ENCODE measurements at places on chromosomes 2 and 18.
A peak's percentile ranks its signal among the peaks of the same experiment; 100 is the strongest.

GRCh38 chr2:27615316-27615715 lies 13.5 kb downstream of the CCDC121 start:
- no peaks in the 10 kb centered on the region for H3K4me1 ChIP-seq
- no peak overlapping the region for H3K27ac ChIP-seq
- DNase-seq: no peak
- H3K27me3 ChIP-seq: no peaks in the 10 kb centered on the region

GRCh38 chr2:165141601-165142354 lies 62.1 kb downstream of the SCN3A start:
- peaks cover 5% of the 10 kb centered on the region for H3K4me1 ChIP-seq
- H3K4me3 ChIP-seq: no peak overlapping the region
- no peaks in the 10 kb centered on the region for H3K27me3 ChIP-seq
- no peak for DNase-seq
- H3K36me3 ChIP-seq: peaks cover 7% of the 10 kb centered on the region

DNA sequence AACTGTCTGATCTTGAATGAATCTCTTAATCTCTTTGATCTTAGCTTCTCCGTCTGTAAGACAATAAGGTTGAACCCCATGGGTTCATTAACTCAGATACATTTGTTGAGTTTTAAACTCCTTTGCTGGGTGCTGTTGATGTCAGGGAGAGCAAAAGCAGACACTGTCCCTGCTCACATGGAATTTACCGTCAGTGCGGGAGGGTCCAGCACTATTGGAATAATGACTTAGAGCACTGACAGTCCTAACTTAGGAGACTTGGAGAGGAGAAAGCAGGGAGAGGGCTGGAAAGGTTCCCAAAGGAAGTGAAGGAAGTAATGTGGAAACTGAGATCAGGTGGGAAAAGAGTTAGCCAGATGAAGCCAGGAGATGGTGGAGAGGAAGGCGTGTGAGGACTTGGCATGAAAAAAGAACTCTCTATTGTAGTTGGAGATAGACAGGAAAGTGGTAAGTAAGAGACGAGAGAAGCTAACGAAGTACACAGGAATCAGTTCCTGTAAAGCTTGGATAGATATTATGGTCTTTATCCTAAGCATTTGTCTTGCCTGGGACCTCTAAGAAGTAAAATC lies 141.4 kb upstream of the SERTAD2 start:
- H3K4me3 ChIP-seq: no peak overlapping the region
- H3K36me3 ChIP-seq: no peaks in the 10 kb centered on the region
- H3K27me3 ChIP-seq: no peaks in the 10 kb centered on the region
- no peak for DNase-seq
- peaks cover 7% of the 10 kb centered on the region for H3K4me1 ChIP-seq
- no peak overlapping the region for H3K27ac ChIP-seq

DNA sequence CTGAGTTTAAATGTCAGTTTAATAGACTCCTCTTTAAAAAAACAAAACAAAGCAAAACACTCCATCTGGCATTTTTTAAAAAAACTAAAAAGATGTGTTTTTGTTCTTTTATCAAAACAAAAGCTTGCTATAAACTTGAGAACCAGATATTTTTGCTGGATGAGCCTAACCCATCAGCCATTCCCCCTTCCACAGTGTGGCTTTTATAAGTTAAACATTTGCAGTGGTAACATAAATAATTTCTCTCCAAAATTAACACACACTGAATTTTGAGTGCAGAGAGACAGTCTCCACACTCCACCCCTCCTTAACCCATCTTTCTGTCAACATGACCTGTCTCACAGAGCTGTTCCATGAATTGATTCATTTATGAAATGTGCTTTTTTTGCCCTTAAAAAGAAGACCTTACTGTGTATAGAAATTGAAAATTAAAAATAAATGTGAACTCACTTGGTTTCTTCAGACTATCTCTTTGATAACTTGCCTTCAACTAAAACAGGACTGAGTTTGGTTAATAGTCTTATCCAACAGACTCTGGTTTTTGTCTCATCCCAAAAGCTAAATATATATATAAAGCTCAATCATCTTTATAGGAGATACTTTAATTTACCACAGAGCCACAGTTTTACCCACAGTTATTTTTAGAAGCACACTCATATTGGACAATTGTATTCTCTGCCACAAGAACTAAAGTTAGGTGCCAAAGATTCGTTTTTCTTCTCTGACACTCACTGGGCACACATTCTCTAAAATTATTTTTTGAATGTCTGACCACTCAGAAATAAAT lies 64.8 kb upstream of the STK39 start:
- H3K4me3 ChIP-seq: no peak overlapping the region
- H3K4me1 ChIP-seq: no peaks in the 10 kb centered on the region
- no peaks in the 10 kb centered on the region for H3K36me3 ChIP-seq
- no peak overlapping the region for H3K27ac ChIP-seq

DNA sequence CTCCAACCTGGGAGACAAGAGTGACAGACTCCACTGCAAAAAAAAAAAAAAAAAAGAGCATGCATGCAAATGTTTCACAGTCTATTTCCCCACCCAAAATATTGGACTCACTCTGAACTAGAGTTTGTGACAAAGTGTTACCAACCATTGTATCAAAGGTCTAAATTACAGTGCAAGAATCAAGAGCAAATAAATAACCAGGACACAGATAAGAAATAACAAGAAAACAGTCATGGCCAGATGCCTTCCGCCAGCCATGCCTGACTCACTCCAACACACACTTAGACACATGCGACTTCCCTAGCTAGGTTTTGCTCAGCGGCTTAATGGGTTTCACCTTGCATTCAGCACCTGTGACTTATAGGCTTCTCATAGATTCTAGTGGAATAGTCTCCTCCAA lies 62.8 kb downstream of the CYB5A start:
- no peaks in the 10 kb centered on the region for H3K36me3 ChIP-seq
- no peak overlapping the region for H3K27ac ChIP-seq
- no peak overlapping the region for H3K4me3 ChIP-seq
- no peaks in the 10 kb centered on the region for H3K27me3 ChIP-seq
- DNase-seq: no peak
- H3K4me1 ChIP-seq: peaks cover 3% of the 10 kb centered on the region

DNA sequence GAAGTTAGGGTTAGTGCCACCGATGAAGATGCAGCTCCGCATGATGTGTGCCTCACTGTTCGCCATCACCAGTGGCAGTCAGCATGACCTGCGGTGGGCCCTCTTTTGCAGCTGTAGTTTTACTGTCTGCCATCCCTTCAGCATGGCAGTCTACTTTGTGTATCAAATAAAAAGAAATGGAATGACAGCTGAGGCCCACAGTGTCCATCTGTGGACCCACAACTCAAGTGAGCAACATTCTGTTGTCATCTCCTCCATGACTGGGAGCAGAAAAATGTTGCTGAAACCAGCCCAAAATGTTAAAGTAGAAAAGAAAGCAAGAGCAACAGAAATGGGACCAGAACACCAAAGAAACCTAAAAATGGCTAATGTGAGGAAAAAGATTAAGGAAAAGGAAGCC lies 128.7 kb downstream of the MEP1B start:
- no peaks in the 10 kb centered on the region for H3K36me3 ChIP-seq
- no peak overlapping the region for H3K27ac ChIP-seq
- no peaks in the 10 kb centered on the region for H3K27me3 ChIP-seq
- no peaks in the 10 kb centered on the region for H3K4me1 ChIP-seq
- no peak overlapping the region for H3K4me3 ChIP-seq

GRCh38 chr2:9356261-9356660 lies 67.1 kb downstream of the ITGB1BP1 start:
- H3K4me3 ChIP-seq: no peak overlapping the region
- no peaks in the 10 kb centered on the region for H3K4me1 ChIP-seq
- H3K36me3 ChIP-seq: no peaks in the 10 kb centered on the region
- H3K27ac ChIP-seq: no peak overlapping the region
- no peak for DNase-seq

DNA sequence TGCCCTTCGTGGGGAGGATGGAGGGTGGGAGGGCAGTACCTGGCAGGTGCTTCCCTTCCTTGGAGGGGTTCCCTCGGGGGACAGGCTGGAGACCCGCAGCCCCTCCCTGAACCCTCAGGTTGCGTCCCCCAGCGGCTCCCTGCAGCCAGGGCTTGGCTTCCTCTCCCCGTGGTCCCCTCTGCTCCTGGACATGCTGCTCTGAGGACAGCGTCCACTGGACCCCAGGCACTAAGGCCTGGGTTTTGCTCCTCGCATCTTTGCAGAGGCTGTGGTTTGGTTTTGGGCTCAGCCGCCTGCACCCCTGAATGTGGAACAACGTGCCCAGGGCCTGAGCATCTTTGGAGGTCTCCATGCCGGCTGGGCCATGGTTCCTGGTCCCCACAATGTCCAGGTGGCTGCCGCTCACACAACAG lies 133.5 kb downstream of the PTGR3 start:
- H3K4me3 ChIP-seq: no peak overlapping the region
- no peak overlapping the region for H3K27ac ChIP-seq
- no peaks in the 10 kb centered on the region for H3K36me3 ChIP-seq
- no peaks in the 10 kb centered on the region for H3K27me3 ChIP-seq
- no peak for DNase-seq

DNA sequence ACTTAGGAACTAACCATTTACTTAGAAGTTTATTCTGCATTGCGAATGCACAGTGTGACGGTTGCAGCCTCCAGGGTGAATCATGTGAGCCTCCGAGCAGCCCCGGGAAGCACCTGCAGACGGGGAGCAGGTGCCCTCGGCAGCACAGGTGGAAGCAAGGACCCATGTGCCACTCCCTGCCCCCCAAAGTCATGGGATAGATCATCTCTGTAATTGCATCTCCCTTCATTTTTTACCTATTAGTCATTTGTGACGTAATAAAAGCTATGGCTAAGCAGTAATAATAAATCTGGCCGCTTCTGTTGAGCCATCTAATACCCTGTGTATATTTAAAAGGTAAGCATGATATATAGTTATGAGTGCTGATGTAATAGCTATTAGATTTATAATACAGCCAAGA lies 97.2 kb downstream of the PTGR3 start:
- no peak overlapping the region for H3K4me3 ChIP-seq
- no peaks in the 10 kb centered on the region for H3K36me3 ChIP-seq
- H3K27me3 ChIP-seq: peaks cover 5% of the 10 kb centered on the region
- H3K27ac ChIP-seq: no peak overlapping the region
- no peaks in the 10 kb centered on the region for H3K4me1 ChIP-seq

DNA sequence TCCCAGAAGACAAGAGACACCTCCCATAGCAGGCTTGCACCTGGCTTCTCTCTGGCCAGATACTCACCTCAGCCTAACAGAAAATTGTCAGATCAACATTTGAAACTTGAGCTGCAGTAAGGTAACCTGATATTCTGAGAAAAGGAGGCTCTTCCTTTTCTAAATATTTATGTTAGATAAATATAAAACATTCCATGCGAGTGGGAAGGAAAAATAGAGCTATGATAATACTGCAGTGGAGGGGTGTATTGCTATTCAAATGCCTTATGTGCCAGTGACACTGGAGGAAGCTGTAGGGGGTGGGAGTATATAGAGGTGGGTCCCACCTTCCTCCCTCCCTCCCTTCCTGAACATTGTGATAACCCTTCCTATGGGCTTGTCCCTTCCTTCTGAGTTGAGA lies 515.5 kb upstream of the CHAC2 start:
- no peaks in the 10 kb centered on the region for H3K36me3 ChIP-seq
- no peak overlapping the region for H3K27ac ChIP-seq
- no peak overlapping the region for H3K4me3 ChIP-seq
- no peak for DNase-seq
- no peaks in the 10 kb centered on the region for H3K27me3 ChIP-seq
- H3K4me1 ChIP-seq: no peaks in the 10 kb centered on the region

GRCh38 chr2:99480390-99480789 lies 9.4 kb downstream of the REV1 start:
- H3K4me1 ChIP-seq: peaks cover 37% of the 10 kb centered on the region
- no peak overlapping the region for H3K4me3 ChIP-seq
- H3K27ac ChIP-seq: no peak overlapping the region
- H3K36me3 ChIP-seq: peaks cover 6% of the 10 kb centered on the region
- H3K27me3 ChIP-seq: no peaks in the 10 kb centered on the region

DNA sequence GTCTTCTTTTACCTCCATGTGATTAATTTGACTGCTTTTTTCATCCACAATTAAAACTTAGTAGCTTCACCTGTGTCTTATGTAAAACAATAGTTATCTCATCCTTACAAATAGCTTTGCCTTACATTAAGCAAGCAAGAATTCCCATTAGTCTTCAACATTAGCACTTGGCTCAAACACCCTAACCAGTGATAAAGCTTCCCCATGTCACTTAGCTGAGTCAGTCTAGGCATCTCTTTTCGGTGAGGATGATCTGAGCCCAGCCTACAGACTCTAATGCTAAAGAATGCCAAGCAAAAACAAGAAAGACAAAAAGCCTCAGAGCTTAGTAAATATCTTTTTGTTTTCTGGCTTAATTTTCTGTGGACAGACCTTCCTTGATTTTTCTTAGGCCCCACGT lies 26.1 kb downstream of the GAD1 start:
- H3K36me3 ChIP-seq: no peaks in the 10 kb centered on the region
- H3K4me3 ChIP-seq: no peak overlapping the region
- H3K27ac ChIP-seq: no peak overlapping the region
- H3K27me3 ChIP-seq: peaks cover 20% of the 10 kb centered on the region
- H3K4me1 ChIP-seq: no peaks in the 10 kb centered on the region
- DNase-seq: no peak

DNA sequence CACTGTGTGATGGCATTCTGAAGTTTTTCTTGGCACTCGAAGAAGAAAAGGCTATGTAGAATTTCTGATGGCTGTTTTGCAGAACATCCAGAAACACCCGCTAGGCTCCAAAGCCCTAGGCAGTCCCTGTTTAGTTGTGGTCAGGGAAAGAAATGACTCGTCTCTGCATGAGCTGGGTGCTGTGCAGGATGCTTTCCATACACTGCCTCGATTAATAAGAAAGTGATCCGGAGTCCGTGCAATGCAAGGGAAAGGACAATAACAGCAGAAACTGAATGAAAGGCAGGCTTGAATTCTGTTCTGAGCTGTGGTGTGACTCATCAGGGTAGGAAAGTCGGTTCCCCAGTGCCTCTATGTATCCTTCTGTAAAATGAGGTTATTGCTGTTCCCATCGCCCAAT lies 18.7 kb downstream of the MAPRE3 start:
- H3K36me3 ChIP-seq: no peaks in the 10 kb centered on the region
- H3K4me1 ChIP-seq: no peaks in the 10 kb centered on the region
- H3K27me3 ChIP-seq: no peaks in the 10 kb centered on the region

DNA sequence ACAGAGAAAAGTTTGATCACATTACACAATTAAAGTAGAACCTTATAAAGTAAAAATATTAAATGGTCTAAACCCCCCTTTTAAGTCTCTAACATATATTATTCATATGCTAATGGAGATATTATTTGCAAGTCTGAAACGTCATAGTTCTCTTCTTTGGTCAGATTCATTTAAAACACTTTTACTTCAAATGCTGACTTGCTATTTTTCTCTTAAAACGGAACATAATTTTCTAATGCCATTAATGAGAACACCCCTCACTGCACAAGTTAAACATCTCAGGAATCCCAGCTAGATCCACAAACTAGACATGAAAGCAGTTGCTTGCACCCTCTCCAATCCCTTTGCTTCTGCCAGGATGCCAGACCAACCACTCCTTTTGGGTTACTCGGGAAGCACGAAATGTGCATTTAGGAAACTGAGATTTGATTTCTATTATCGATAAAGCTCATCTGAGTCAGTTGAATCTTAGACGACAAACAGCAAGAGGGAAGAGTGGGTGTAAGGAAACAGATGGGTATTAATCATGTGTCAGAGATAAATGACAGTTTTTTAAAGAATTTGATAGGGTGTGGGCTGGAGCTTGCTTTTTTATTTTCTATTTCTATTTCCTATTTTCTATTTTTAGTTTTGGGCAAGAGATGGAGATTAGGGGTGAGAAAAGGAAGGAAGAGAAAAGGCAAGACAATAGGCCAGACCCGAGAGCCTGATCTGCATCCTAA lies 1.5 kb downstream of the ADD2 start:
- H3K36me3 ChIP-seq: no peaks in the 10 kb centered on the region
- peaks cover 24% of the 10 kb centered on the region for H3K4me1 ChIP-seq
- H3K27ac ChIP-seq: peak overlapping the region; percentile 36
- peak overlapping the region; percentile 86 for H3K4me3 ChIP-seq
- H3K27me3 ChIP-seq: peaks cover 15% of the 10 kb centered on the region
- DNase-seq: no peak
